Naive thymus-derived CD8-positive, alpha-beta T cell (primary cell): ENCODE measurements at places on chromosomes 3 and 15.

- DNase-seq = no peak
Measured at GRCh38 chr3:133477487-133477886, 77.6 kb downstream of the BFSP2 start.

DNA sequence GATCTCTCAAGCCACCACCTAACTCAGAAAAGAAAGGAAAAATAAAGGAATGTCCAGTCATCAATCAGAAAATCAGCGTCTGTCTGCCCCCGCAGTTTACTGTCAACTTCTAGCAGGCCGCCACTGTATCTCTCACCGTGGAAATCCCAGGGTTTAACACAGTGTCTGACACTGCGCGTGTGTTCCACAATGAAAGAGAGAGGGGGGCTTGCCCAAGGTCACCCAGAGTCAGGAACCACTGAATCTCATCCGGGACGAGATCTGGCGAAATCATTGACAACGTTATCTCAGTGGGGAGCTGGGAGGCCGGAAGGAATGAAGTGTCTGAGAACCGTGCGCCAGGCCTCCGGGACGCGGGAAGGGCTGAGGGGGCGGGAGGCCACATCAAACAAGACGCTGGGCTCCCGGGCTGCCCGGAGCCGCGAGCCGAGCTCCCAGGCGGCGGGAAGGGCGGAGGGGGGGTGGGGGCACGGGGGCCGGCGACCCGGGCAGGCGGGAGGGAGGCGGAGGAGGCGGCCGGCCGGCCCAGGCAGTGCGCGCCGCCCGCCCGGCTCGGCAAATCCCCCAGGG is 2.2 kb upstream of the HES1 start:
- no peak for DNase-seq

DNA sequence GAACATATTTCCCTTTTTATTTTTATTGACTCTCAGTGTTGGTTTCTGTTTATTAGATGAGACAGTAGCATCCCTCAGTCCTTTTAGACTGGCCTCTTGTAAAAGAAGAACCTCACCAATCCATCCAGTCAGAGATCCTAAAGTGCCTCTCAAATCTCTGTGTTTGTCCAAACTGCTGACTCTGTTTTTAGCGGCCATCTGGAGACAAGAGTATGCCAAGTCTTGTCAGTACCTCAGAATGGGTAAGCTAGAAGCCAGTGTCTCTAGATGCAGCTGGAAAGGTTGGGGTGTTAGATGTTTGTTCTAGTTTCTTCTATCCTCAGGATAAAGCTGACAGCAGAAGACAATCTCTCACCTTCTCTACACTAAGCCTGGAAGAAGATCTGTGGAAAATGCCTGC is 537.7 kb upstream of the ZNF385D start:
- no peak for DNase-seq

- no peak for DNase-seq
Measured at GRCh38 chr3:55518451-55518850, 31.3 kb upstream of the WNT5A start.

GRCh38 chr3:197364410-197365071 is 66.1 kb upstream of the DLG1 start:
- DNase-seq = no peak

- no peak for DNase-seq
Measured at GRCh38 chr3:1380926-1381646, 288.3 kb downstream of the CNTN6 start.

GRCh38 chr3:52469001-52469400 is 13.6 kb downstream of the NISCH start:
- no peak for DNase-seq

DNA sequence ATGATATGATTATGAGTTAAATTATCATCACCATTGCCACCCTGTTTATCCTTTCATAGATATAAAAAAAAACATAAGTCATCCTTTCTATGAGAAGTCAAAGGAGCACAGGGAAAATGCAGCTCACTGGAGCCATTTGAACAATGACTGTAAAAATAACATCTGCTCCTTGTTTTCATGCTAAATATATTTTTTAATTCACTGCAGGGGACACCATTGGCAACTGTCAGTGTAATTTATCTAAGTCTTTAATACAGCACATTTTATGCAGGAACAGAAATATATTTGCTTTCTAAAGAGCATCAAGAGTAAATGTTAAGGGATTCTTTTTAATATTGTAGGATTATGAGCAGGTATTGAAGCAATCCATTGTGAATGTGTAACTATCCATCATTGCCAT is 371.3 kb downstream of the ZBBX start:
- DNase-seq = no peak
